ENCODE measurements at places on chromosomes 1 and 21.

- no peak for DNase-seq
These were observed 628.2 kb downstream of the USP25 start for GRCh38 chr21:16357994-16358393.

GRCh38 chr1:183696981-183697380 is 43.9 kb upstream of the APOBEC4 start:
- DNase-seq = no peak

GRCh38 chr1:26946270-26946669 is 14.0 kb downstream of the KDF1 start:
- no peak for DNase-seq

- DNase-seq = no peak
These were observed 15.6 kb downstream of the PAX7 start for GRCh38 chr1:18646091-18646785.

- no peak for DNase-seq
These were observed 32.4 kb upstream of the PGBD5 start for GRCh38 chr1:230458509-230458908.

Measured in CD4-positive, alpha-beta T cell treated with Interleukin-12 subunit alpha and Interleukin-12 subunit beta, for 1 hour (primary cell).